ENCODE measurements at places on chromosomes 3 and 15.

GRCh38 chr3:50166620-50167019, 11.5 kb downstream of the SEMA3F start:
- DNase-seq: no peak

GRCh38 chr3:188122571-188123169, 31.3 kb upstream of the LPP start:
- DNase-seq: no peak

DNA sequence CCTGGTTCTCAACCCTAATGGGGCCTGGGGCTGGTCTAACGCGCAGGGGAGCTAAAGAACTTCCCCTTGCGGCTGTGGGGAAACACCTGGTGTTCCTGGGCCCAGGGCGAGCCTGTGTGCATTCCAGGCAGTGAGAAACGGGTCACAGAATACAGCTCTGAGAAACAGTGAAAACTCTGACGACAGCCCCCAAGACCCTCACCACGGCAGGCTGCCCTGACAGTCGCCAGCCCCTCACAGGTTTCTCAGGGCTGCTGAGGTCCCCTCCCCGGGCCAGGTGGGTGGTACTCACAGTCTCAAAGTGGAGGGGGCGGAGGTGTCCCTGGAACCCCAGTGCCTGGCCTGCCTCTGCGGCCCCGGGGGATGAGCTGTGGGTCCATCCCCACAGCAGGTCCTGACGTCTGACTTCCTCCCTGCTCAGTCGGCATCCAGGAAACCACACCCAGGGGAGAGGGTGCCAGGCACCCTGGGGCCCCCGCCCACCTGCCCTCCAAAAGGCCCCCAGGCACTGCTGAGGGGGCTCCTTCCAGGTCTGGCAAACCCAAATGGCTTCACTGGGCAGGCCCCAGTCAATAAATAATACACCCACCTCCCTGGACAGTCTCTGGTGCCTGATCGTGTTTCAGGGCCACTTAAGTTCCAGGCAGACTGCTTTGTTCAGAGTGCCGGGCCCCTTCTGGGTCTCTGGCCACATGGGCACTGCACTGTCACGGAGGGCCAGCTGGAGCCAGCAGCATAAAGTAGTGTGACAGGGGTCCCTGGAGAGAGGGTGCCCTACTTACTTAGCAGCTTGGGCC, 57.7 kb downstream of the IQSEC1 start:
- DNase-seq: peak; percentile 30

DNA sequence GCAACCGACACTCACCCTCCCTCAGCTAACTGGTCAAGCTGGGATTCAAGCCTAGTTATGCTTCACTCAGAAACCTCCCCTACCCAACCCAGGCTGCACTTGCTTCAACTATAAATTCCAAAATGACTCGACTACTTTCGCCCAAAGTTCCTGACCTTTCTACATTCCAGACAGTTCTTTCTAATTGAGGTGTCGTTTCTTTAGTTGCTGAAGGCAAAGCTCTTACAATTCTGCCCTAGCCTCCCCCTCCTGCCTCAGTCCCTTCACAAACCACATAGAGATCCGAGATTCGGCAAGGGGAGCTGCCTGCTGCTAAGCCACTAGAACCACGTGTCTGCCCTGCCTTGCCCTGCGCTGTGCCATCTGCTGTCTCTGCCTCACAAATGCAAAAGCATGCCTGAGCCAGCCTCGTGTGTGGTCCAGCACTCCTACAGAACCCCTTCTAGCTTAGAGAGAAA, 74.7 kb upstream of the SH3GL3 start:
- no peak for DNase-seq

Measured in NCI-H1417 (cell line).